Aorta (tissue), 5 donors: ENCODE measurements at places on chromosomes 1 and 21. TPM values are rescaled to one million over a fixed set of nuclear protein-coding genes. Genes with fewer than 3 reads are reported as not detected.

DNA sequence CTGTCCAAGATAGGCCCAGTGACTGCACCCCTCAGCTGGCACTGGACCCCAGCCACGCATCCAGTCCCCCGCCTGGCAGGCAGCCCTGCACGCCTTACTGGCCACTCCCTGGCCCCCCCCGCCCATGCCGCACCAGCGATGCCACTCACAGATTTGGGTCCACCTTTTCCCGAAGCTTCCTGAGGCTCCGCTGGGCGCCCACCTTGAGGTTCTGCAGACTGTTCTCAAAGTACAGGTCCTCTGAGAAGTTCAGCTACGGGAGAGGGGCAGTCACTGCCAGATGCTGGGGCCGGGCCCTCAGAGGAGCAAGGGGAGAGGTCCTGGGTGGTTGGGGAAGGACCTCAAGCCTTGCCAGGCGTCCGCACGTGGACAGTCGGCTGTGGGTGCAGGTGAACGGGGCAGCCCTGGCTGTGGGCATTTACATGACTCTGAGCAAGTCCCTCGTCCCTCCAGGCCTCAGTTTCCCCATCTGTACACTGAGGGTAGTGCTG is 8.1 kb downstream of the PRXL2B start:
- H3K36me3 ChIP-seq = no peaks in the 10 kb centered on the region
- no peak for DNase-seq
- no peaks in the 10 kb centered on the region for H3K27me3 ChIP-seq
- H3K4me3 ChIP-seq = no peak overlapping the region

Gene TMEM200B
- 18.9 TPM for total RNA-seq

Gene BMP8A
- total RNA-seq = not detected

GRCh38 chr1:207997486-207998268 is 86.8 kb upstream of the CD34 start:
- H3K36me3 ChIP-seq = no peaks in the 10 kb centered on the region
- no peak overlapping the region for H3K27ac ChIP-seq
- H3K4me1 ChIP-seq = no peaks in the 10 kb centered on the region
- peak; percentile 85 for DNase-seq
- no peak overlapping the region for H3K4me3 ChIP-seq
